H9 (cell line): ENCODE measurements at places on chromosomes 1 and 21. TPM values are rescaled to one million over a fixed set of nuclear protein-coding genes. Genes with fewer than 3 reads are reported as not detected.

- peak; percentile 39 for DNase-seq
Measured at GRCh38 chr1:57423656-57424211, at the start of gene DAB1. TSS of gene DAB1 (minus strand) at chr1:57424060. CDS start at chr1:57291030, 133,030 bp downstream.

DNA sequence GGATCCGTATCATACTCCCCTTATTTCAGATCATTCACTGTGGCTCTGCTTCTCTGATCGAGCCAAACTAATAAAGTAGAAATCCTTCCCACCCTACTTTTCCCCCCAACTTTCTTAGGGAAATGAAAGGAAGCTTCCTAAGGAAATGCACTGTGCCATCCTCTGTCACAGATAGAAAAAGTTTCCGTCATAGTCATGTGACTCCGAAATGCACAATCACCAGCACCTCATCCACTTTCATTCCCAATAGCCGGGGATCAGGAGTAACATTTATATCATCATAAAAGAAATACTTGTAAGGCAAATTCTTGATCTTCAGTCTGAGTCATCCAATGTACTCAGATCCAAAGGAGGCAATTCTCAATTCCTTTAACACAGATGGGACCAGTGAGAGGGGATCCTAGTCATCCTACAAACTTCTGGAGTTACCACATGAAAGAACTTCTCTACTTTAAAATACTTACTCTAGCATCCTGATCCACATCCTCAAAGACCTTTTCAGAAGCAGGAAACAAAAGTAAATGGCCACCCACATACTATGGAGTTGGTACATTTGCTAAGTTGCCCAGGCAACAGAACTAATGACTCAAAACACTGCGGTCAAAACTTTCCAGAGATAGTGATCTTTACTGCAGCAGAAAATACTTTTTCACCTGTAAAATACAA lies 97.8 kb upstream of the ZC3H11B start:
- DNase-seq = no peak

GRCh38 chr1:83626603-83627002 lies 372.3 kb downstream of the TTLL7 start:
- DNase-seq = no peak

DNA sequence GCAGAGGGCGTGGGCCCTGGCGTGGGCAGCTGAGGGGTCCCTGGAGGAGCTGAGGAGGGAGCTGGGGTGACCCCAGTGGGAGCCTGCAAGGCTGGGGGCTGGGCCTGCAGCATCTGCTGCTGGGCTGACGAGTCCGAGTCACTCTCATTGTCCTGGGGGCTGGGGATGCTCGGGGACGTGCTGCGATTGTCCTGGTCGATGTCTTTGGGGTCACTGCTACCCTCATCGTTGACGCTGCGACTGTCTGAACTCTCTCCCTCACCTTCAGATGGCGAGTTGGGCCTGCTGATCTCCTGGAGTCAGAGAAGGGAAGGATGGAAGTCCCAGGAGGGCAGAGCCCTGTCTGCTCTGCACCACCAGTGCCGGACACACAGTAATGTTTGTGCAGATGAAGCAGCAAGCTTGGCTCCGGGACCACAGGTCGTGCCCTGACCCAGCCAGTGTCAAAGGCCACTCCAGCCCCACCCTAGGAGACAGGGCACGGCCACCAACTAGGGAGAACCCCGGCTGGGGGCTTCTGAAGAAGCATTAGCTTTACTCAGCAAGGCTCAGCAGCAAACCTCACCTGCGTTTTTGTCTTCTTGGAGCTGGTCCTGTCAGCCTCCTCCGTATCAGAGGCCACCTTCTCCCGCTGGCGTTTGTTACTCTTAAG lies 43.4 kb downstream of the SLC45A1 start:
- no peak for DNase-seq

- no peak for DNase-seq
Measured at GRCh38 chr1:204286831-204287421, 72.8 kb downstream of the PLEKHA6 start.

GRCh38 chr1:17919525-17920439 lies 164.6 kb downstream of the ACTL8 start:
- DNase-seq = peak; percentile 59

DNA sequence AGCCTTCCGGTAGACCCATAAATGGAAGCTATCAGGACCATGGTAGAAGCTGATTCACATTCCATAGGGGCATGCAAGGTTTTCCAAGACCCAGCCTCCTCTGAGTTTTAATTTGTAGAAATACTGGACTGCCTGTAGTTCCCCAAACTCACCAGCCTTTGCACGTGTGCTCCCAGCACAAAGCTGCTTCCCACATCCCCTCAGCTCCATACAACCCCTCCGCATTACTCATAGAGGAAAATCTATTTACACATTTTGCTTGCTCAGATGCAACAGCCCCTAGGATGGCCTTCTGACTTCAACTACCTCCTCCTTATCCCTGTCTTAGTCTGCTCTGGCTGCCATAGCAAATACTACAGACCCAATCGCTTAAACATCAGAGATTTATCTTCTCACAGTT lies 336.2 kb downstream of the SETD4 start:
- DNase-seq = no peak

- DNase-seq = no peak
Measured at GRCh38 chr1:15680131-15680530, 4.0 kb upstream of the PLEKHM2 start.

DNA sequence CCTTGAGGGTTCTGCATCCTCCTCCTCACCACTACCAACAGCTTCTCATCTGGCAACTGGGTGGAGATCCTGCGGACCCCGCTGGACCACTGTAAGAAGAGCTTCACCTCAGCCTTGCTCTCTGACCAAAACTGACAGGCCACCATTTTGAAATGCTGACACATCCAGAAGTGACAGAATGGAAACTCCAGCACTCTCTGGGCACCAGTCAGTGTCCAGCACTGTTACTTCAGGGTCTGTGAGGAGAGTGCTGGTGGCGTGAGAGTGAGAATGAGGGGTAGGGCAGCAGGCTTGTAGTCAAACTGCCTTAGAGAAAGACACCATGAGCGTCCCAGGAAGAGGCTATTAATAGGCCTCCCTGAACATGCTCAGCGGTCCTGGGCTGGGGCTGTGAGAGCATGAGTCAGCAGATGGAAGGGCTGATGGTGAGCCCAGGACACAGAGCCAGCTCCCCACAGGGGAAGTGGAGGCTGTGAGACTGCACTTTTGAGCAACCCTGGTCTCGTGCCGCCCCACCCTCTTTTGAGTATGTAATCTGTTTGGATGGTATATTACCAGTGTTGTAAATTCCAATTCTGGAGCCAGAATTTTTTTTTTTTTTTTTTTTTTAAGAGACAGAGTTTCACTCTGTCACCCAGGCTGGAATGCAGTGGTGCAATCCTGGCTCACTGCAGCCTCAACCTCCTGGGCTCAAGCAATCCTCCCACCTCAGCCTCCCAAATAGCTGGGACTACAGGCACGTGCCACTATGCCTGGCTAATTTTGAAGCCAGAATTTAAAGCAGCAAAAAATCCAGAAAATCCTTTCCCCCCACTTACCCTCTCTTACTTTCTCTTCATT lies 34.4 kb upstream of the SLC30A1 start:
- DNase-seq = no peak

DNA sequence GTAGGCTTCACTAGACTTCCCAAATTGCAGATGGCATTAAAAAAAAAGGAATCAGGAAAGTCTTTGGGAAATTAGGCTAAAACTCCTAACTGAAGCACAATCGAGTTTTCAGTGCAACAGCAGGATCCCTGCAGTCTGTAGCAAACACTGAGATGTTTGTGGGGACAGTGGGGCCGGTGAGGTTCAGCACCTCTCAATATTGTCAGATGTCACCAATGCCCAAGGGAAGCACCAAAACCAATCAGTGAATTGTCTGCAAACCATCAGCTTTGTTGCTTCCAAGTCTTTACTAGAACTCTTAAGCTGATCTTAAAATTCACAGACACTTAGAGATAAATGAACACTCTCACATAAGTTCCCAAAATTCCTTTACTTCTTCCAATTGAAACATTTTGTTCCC lies 2.6 kb downstream of the ERG start:
- DNase-seq = no peak

- no peak for DNase-seq
Measured at GRCh38 chr1:110390096-110390495, 730 bp downstream of the SLC16A4 start.

Gene OR2T2
- total RNA-seq = not detected in 2 replicates

Gene LCE1A
- total RNA-seq = not detected in 2 replicates

Gene RLF
- 18.4 and 19.2 TPM in 2 replicates for total RNA-seq

Gene EFNA3
- total RNA-seq = 3.9 and 4.6 TPM in 2 replicates
